ENCODE measurements at places on chromosomes 16 and 17.

- no peak for DNase-seq
Measured at GRCh38 chr17:60305141-60305540, 86.8 kb downstream of the USP32 start.

- DNase-seq = no peak
Measured at GRCh38 chr17:27318228-27318627, 24.3 kb downstream of the WSB1 start.

DNA sequence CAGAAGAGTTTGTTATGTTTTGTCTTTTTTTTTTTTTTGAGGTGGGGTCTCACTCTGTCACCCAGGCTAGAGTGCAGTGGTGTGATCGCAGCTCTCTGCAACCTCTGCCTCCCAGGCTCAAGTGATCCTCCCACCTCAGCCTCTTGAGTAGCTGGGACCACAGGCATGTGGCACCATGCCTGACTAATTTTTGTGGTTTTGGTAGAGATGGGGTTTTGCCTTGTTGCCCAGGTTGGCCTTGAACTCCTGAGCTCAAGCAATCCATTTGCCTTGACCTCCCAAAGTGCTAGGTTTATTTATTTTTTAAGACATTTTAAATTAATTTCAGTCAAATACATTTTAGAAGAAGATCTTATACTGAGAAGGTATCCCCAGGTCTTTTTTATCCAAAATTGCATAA is 366.7 kb downstream of the KCNJ2 start:
- DNase-seq = no peak

GRCh38 chr17:78725448-78726021 is 56.5 kb downstream of the CYTH1 start:
- DNase-seq = no peak

- no peak for DNase-seq
Measured at GRCh38 chr16:69848637-69849545, 86.8 kb downstream of the WWP2 start.

DNA sequence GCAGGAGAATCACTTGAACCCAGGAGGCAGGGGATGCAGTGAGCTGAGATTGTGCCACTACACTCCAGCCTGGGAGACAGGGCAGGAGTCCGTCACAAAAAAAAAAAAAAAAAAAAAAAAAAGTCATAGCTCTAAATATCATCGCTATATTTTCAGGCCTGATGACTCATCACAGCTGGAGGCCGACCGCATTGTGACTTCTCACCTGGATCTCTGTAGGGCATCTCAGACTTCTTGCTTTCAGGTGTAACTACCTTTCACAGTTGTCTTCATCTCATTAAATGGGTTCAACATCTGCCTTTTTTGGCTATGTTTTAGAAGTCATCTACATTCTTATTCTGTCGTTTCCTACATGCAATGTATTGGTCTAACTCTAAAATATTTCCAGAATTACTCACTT is 353.1 kb upstream of the MON1B start:
- no peak for DNase-seq

DNA sequence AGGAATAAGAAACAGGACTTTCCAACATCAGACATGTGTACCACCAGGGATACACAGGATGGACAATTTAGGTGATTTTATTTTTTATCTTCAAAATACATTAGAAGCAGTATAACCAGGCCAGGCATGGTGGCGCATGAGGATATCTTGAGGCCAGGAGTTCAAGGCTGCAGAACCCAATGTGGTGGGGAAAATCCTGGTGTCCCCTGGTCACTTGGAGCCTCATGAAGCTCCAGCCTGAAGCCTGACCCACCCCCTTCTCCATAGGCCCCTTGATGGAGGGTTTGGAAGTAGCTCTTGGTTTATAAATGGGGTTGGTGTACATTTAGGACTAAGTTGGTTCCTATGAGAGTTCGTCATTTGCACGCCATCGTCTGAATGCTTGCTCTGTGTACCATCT is 88.6 kb downstream of the MYH11 start:
- DNase-seq = no peak

DNA sequence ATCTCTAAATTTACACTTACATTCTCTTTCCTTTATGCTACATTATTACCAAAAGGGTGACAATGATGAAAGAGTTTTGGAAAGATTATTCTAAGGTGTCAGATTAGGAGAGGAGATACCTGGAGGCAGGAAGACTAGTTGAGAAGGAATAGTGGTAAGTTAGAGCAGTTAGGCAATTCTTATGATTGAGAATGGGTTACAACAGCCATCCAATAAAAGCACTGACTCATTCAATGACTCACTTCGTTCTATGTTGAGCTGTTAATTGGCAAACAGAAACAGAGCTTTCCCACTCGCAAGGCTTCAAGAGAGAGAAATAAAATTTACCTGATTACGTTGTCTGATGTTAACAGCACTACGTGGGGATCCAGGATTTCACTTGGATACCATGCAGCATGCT is 5.8 kb downstream of the NUP88 start:
- no peak for DNase-seq

GRCh38 chr17:79221597-79221996 is 147.0 kb downstream of the ENGASE start:
- DNase-seq = no peak

DNA sequence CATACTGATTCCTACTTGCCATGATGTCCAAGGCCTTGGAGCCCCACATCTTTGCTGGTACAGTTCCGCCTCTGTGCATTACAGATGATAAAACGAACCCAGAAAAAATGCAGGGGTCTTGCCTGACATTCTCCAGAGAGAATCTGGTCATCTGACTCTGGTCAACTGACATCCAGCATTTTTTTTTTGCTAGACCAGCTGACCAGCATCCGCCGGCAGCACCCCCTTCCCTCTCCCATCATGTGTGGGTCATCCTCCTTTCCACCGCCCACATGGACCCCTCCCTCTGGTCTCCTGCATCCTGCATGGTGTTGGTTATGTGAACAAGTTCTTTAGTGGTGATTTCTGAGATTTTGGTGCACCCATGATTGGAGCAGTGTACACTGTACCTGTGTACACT is 47.1 kb downstream of the CDH1 start:
- DNase-seq = no peak

DNA sequence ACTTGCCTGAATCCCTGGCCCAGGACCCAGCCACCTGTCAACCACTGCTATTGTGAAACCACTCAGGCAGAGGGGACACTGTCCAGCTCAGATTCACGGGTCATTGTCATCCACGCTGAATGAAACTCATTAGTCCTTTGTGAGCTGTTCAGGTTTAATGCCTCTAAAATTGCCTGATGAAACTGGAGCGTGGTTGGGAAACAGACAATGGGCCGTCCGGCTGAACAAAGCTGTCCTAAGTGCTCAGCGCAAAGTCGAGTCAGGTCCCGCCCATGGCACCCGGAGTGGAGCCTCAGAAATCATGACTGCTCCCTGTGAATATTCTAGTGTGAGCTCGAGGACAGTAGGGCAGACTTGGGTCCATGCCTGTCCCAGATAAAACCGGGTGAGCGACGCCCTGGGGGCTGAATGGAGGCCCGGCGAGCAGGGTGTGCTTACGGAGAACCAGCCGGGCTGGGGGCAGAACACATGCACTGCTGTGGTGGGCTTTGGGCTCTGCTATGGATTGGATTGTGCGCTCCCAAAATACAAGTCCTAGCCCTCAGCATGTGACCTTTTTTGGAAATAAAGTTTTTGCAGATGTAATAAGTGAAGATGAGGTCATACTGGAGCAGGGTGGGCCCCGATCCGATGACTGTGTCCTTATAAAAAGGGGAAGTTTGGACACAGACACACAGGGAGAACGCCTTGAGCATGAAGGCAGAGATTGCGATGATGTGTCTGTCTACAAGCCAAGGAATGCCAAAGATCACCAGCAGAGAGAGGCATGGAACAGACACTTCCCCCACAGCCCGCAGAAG is 12.9 kb upstream of the CMIP start:
- peak; percentile 48 for DNase-seq

DNA sequence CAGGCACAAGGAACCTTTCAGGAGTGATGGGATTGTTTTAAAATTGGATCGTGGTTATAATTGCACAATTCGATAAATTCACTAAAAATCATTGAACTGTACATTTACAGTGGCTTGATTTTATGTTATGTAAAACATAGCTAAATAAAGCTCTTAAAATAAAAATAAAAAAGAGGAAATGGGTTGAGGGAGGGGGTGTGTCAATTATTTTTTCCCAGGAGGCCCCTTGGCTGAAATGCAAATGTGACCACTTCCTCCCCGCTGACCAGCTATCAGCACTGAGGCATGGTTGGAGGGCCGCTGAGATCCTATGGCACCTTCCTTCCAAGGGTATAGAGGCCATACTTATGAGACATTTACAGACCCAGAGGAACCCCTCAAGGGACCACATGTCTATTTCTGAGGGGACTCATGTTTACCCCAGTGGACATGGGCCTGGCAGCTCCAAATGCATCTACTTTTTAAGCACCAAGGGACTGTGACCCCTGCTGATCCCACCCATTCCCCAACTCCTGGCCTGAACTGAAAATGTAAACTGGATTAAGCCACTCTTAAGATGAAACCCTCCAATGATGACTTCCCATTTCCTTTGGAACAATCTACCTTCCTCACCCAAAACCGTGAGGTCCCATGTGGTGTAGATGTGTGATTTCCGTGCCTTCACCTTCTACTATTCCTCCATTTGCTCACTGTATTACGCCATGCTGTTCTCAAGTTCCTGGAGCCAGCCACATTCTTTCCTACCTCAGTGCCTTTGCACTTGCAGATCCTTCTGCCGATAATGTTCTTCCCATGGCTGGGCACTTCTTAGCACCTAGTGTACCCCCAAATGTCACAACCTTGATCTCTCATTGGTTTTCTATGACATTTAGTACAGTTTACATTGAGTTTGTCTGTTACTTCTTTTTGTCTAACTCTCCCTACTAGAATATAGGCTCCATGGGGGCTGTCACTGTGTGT is 2.8 kb upstream of the IL21R start:
- no peak for DNase-seq

DNA sequence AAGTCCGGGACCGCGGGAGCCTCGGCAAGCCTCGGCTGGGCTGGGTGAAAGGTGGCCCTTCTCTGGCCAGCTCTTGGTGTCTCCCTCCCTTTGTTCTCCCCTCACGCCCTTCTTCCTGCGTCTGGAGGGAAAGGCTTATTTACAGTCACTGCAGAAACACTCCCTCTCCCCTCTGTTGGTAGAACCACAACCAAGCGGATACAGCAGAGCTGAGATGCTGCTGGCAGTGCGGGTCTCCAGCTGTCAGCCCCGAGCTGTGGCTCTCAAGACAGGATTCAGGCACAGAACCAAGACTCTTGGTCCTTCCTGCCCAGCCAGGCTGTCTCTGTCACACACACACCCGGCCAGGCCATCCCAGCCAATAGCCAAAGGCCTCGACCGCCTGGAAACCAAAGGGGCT is 133.3 kb downstream of the ENGASE start:
- DNase-seq = no peak

DNA sequence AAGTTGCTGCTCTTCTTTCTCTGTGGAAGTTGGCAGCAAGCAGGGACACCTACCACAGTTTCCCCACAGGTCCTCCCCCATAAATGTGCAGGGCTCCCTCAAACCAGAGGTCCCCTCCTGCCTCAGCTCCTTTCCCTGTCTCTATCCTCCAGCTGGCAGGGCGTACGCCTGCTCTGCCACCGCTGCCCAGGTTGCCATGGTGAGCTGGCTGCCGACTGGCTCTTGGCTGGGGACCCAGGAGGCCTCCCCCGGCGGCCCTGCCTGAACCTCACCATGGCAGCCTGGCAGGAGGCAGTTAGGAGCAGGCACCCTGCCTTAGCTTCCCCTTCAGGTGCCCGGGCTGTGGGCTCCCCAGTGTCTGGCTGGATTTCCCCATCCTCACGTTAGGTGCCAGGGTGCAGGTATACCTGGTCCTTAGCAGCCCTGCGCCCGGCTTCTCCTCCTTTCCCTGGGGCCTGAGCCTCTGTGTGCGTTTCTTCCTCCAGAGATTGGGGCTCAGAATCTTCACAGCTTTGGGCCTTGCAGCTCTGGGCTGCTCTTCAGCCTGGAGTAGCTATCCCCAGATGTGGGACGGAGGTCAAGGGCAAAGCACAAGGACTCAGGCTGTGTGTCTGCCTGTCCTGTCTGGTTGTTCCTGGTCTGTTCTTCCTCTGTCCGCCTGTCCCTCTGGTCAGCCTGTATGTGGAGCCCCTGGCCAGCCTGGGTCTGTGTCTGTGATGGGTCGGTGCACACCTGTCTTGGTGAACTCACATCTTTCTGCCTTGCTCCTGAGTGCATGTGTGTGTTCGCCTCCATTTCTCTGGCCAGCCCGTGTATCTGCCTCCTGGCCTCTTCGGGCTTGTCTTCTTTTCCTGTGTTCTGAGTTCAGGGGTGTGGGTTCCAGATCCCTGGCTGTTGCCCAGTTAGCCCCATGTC is 15.7 kb downstream of the GJD3 start:
- DNase-seq = no peak

GRCh38 chr17:4901108-4901647 is 1.7 kb downstream of the CHRNE start:
- no peak for DNase-seq

DNA sequence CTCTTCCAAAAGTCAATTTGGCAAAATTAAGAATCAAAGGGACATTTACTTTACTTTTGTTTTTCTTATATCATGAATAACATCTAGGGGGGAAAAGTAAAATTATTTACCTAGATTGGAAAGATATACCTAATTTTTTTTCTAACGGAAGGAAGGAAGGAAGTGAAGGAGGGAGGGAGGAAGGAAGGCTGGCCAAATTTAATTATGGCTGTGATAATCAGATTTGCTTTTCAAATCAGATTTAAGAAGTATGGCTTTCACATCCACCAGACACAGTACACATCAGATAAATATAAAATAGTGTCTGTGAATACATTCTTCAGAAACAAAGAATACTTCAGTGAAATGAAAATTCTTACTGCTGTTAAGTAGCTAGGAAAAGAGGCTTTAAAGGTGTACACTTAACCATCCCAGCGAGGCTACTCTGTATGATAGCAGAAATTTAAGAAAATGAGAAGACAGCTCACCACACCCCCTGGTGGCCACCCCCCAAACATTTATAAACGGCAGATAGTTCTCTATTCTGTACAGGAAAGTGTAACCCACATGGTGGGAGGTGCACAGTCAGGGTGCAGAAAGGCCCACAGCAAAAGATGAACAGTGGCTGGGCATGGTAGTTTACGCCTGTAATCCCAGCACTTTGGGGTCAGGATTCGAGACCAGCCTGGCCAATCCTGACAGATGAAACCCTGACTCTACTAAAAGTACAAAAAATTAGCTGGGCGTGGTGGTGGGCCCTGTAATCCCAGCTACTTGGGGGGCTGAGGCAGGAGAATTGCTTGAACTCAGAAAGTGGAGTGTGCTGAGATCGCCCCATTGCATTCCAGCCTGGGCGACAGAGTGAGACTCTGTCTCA is 150.8 kb downstream of the SSH2 start:
- no peak for DNase-seq

- no peak for DNase-seq
Measured at GRCh38 chr17:68783861-68784260, 171.3 kb downstream of the ABCA8 start.
